ENCODE measurements at places on chromosomes 11 and 22.

- DNase-seq, result no peak
These were observed 721.4 kb downstream of the FAM181B start for GRCh38 chr11:82012276-82012675.

- DNase-seq, result no peak
These were observed 60.0 kb upstream of the NUP50 start for GRCh38 chr22:45103756-45104155.

GRCh38 chr22:25759825-25760231 lies 17.8 kb downstream of the MYO18B start:
- DNase-seq, result peak; percentile 43

DNA sequence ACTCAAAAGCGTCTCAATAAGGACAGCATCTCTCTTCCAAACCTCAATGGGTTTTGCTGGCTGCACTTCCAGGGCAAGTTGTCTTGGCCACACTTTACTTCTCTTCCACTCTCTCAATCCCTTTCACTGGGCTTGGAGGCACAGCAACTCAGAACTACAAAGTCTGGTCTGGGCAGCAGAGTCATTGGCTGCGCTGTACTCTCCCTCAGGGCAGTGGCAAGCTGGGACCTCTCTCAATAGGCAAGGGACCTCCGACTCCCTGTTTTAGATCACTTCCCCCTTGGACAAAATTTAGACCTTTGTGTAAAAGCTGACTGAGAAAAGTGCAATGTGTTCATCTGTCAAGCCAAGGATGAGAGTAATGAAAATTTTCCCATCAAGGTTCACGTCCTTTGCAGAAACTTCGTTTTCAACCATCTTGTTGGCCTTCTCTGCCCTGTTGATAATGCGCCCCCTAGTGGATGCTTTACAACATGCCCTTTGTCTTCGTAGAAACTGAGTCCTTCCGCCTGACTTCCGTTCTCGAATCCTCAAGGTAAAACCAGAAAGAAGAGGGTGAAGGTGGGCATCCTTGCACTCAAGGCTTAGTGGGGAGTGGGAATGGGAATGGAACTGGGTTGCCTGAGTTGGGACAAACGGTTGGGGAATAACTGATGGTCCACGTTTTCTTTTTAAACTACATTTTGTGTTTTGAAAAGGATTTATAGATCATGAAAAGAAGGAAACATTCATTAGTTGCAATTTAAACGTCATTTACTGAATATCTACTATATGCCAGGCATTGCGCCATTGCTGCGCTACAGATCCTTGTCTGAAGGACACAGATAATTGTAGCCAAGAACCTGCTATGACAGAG lies 99.1 kb downstream of the CD44 start:
- peak; percentile 81 for DNase-seq
